Activated naive CD4-positive, alpha-beta T cell treated with anti-CD3 and anti-CD28 coated beads, Interleukin-2, amount 10 ng/mL, durations not matched to agents 7 days and 5 days (primary cell): ENCODE measurements at places on chromosomes 4 and X.

- no peak for DNase-seq
These were observed 104.6 kb downstream of the FBXW7 start for GRCh38 chr4:152431291-152431690.

DNA sequence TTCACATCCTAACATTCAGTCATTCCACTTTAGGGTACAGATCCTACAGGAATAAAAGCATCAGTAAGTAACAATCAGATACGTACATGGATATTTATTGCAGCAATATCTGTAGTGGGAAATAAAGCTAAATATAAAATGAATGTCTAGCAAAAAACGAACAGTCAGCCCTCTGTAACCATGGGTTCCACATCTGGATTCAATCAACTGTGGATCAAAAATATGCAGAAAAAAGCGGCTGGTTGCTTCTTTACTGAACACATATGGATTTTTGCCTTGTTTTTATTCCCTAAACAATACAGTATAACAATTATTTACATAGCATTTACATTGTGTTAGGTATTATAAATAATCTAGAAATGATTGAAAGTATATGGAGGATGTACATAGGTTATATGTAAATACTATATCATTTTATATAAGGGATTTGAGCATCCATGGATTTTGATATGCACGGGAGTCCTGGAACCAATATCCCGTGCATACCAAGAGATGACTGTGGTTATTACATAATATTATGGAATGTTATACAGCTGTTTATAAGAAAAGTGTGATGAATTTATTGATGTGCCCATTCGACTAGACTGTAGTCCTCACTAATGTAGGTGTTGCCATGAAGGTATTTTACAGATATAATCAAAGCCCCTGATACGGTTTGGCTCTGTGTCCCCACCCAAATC is 132.8 kb downstream of the ARHGEF9 start:
- DNase-seq, result no peak

DNA sequence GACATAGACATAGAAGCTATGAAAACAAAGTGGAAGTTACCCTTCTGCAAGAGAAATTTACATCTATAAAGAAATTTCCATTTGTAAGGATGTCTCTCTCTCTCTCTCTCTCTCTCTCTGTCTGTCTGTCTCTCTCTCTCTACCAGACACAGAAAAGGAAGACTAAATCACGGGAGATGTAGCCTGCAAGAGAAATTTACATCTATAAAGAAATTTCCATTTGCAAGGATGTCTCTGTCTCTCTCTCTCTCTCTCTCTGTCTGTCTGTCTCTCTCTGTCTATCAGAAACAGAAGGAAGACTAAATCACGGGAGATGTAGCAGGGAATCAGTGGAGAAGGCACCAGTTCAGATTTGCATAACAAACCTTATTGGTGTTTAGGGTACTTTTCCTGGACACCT is 65.6 kb upstream of the CTSO start:
- no peak for DNase-seq

- peak; percentile 24 for DNase-seq
These were observed 185.3 kb downstream of the CRLF2 start for GRCh38 chrX:1027133-1027532.

DNA sequence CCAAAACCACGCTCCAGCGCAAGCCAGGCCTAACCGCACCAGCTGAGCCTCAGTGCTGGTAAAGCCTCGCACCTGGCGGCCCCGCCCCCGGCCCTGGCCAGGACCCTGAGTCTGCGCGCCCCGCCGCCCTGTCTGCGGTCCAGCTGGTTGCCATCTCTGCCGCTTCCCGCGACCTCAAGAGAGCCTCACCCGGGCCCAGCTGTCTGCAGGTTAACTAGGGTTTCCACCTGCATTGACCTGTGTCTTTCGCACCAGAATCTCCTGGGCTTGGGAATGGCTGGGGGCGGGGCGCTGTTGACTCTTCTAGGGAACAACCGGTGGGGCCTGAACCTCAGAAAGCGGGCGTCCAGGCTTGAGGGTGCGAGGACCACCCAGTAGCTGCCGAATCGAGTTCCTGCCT is 207.7 kb upstream of the PRPS2 start:
- DNase-seq, result no peak

DNA sequence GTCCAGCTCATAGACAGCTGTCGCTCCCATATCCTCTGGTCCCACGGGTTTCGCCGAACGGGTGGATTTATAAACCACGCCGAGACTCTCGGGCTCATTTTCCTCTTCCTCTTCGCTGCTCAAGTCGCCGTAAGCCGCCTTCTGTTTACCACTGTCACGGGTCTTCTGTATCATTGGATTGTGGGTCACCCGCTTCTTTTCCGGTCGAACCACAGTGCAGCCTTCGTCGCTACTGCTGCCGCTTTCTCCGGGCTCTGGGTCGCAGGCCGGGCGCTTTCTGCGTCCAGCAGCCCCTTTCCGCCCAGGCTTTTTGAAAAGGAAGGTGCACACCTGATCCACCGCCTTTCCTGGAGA is 311 bp downstream of the RNF113A start:
- no peak for DNase-seq

- DNase-seq, result no peak
These were observed 30.9 kb downstream of the RWDD4 start for GRCh38 chr4:183627979-183628588.

DNA sequence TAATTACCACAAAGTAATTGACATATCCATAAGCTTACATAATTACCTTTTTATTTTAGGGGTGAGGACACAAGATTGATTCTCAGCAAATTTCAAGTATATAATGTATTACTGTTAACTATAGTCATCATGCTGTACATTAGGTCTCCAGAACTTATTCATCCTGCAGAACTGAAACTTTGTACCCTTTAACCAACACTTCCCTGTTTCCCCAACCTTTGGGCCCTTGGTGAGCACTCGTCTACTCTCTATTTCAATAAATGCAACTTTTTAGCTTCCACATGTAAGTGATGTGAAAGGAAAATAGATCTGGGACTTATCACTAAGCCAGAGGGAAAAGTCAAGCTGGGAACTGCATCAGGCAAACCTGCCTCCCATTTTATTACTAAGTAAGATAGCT is 33.6 kb upstream of the CCNG2 start:
- DNase-seq, result no peak

DNA sequence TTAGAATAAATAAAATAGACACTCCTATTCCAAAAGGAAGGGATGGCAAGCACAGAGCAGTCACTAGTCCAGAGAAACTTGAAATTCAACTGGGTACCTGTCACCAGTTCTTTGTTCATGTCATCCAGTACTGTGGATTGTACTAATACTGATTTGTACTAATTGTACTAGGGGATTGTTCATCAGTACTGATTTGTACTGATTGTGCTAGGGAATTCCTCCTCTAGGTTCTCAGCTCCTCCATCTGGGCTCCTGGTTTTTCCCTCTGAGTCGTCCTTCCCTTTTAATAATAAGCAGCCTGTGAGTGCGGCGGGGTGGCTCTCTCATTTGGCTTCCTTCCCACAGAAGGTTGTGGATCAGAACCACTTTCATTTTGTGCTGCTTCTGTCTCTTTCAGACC is 31.0 kb upstream of the SOD3 start:
- DNase-seq, result no peak

DNA sequence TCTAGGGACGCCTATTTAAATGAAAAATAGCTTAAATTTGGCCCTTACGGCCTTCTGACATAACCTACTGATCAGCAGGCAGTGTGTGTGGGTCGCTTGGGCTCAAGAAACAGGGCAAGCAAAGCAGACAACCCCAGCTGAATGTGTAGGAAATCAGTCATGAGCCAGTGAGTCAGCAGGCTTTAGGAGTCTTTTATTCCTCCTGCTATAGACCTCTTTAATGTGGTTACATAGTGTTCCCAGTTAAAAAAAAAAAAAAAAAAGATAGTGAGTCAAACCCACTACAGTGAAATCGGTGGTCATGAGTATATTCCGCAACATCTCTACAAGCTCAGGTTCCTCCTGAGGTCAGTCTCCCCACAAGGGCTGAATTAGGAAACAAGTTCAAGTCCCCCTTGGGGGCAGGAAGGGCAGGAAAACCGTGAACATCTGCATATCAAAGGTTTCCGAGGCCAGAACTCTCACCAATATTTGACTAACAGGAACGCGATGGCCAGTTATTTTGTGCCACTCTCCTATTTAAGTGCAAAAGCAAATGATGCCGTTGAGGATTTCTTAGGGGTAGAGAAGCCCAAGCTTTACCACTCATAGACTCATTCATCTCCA is 32.7 kb downstream of the ACSL1 start:
- peak; percentile 32 for DNase-seq

DNA sequence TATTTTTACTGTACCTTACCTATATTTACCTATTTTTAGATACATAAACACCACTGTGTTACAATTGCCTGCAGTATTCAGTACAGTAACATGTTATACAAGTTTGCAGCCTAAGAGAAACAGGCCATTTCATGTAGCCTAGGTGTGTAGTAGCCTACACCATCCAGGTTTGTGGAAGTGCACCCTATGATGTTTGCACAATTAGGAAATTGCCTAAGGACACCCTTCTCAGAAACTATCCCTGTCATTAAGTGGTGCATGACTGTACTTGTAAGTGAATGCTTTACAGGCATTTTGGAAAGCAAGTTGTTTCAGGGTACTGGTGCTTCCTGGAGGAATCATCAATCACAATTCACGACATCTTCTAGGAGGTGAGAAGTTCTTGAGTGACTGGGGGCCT is 991.8 kb upstream of the SLIT2 start:
- no peak for DNase-seq

DNA sequence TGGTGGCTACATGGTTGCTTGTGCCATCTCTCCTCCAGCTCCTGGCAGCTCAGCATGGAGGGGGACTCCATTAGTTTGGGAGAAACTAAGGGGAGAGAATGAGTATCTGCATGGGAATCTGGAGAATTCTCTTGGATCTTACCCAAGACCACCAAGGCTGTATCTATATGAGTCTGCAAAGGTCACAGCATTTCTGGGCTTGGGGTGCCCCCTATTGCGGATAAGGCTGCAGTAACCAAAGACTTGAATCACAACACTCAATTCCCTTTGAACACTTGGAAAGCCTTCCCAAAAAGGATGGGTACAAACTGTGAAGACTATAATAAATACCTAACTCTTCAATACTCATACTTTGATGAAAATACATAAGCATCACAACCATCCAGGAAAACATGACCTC is 623.5 kb upstream of the NR3C2 start:
- DNase-seq, result no peak
